ENCODE measurements at places on chromosomes 6 and 20.

- no peak for DNase-seq
Observed at GRCh38 chr6:149806127-149806526, 56.6 kb downstream of the PCMT1 start.

DNA sequence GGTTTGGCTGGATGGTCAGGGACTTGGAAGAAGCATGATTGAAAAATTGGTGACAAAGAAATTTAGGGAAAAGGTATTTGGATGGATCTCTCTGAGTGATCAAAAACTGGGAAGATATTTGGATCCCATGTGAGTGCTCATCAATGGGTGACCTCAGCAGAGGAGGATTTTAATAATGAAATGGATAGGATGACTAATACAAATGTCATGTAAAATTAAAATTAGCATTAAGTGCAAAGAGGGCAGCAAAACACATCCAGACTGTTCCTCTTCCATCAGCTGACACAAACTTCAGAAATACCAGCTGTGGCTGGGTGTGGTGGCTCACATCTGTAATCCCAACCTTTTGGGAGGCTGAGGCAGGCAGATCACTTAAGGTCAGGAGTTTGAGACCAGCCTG is 151.7 kb downstream of the THBS2 start:
- DNase-seq: no peak

- DNase-seq: no peak
Observed at GRCh38 chr6:92341201-92341600, 1078.2 kb downstream of the EPHA7 start.

DNA sequence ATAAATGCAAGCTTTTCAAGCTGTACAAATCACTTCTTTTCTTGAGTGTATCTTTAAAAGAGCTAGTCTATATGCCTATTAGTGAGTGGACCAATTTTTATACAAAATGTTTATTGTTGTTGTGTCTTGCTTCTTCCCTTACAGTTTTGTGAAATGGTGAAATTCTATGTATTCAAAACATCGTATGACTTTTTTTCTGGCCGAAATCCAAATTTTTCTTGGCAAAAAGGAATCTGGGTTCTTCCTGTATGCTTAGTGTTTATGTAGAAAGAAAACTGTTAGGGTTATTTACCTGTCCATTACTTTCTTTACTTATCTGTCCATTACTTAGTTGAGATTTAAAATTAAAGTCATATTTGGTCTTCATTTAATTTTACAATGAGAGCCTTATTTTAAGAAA is 153.9 kb downstream of the MMS22L start:
- no peak for DNase-seq

DNA sequence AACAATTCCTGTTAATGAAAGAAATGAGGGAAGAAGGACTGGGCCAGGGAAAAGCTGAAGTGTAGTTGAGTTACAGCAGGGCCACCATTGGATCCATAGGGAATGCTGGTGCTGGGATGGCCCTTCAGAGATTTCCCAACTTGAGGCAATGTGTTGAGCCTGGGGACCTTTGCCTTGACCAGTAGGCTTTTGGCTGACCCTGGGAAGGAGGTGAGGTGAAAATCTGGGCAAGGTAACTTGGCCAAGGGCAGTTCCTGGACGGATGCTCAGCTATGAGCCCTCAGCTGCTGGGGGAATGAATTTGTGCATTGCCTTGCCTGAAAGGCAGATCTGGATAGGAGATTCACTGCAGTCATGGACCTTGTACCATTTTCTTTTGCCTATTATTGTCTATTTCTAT is 20.4 kb downstream of the UTRN start:
- no peak for DNase-seq
